ENCODE measurements at places on chromosomes 2 and 18. TPM values are rescaled to one million over a fixed set of nuclear protein-coding genes. Genes with fewer than 3 reads are reported as not detected.

FER1L5 gene
- 0.06 TPM for total RNA-seq

CCDC121 gene
- total RNA-seq = 2.2 TPM

ARHGEF4 gene
- 9.4 TPM for total RNA-seq

DYNAP gene
- not detected for total RNA-seq

UGGT1 gene
- total RNA-seq = 50.3 TPM

HAAO gene
- total RNA-seq = 2.8 TPM

OR6B2 gene
- total RNA-seq = not detected

CNGA3 gene
- 1.1 TPM for total RNA-seq

BCL2 gene
- total RNA-seq = 58.7 TPM

CYP27A1 gene
- total RNA-seq = 20.5 TPM

RAB10 gene
- total RNA-seq = 118 TPM

GALR1 gene
- total RNA-seq = 0.03 TPM

C2orf66 gene
- 0.26 TPM for total RNA-seq

KCNG2 gene
- total RNA-seq = 0.51 TPM

HTR2B gene
- 2.2 TPM for total RNA-seq

LAMA1 gene
- 7.9 TPM for total RNA-seq

SULT1C4 gene
- 2.1 TPM for total RNA-seq

GTF2A1L gene
- total RNA-seq = not detected

MROH2A gene
- total RNA-seq = not detected

ASXL3 gene
- 1.5 TPM for total RNA-seq

ARHGAP15 gene
- total RNA-seq = 11.6 TPM

TLX2 gene
- not detected for total RNA-seq

SERPINB3 gene
- not detected for total RNA-seq

SETBP1 gene
- total RNA-seq = 21.6 TPM

SFXN5 gene
- total RNA-seq = 11.7 TPM

FNDC4 gene
- 136 TPM for total RNA-seq

GTF3C2 gene
- 44.8 TPM for total RNA-seq

All from mesenteric fat pad (tissue), 1 donor.